ENCODE measurements at places on chromosomes 1 and 21.

- DNase-seq = peak; percentile 87
Observed at GRCh38 chr1:8423692-8424538, 106.0 kb downstream of the SLC45A1 start.

- peak; percentile 52 for DNase-seq
Observed at GRCh38 chr1:50704126-50704525, 255.9 kb downstream of the FAF1 start.

- no peak for DNase-seq
Observed at GRCh38 chr1:150552911-150553289, 3.7 kb downstream of the ADAMTSL4 start.

DNA sequence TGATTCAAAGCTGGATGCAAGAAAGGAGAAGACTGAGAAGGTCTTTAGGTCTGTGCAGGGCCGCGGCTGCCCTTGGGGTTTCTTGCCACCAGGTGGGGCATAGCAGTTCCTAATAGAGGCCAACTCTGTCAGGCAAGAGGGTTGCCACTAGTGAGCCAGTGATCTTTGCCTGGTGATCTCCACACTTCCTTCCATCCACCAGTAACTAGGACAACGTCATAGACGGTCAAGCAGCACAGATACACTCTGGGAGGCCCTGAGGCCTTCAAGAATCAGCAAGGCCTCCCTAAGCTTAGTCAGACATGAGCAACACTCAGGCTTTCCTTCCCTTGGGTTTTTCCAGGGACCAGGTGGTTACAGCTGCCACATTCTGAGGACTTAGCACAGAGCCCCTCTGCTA, 32.9 kb upstream of the ATP2B4 start:
- DNase-seq = no peak

GRCh38 chr1:199182186-199182843, 543.5 kb downstream of the PTPRC start:
- DNase-seq = no peak
